ENCODE measurements at places on chromosomes 3 and 15. TPM values are rescaled to one million over a fixed set of nuclear protein-coding genes. Genes with fewer than 3 reads are reported as not detected.

DAPK2 gene
- total RNA-seq: 4.7 TPM

GTF2E1 gene
- total RNA-seq: 12.0 TPM

ZNF660 gene
- not detected for total RNA-seq

GCSAM gene
- not detected for total RNA-seq

RARRES1 gene
- total RNA-seq: 6.8 TPM

MUC20 gene
- total RNA-seq: 0.64 TPM

ZNF717 gene
- total RNA-seq: 3.0 TPM

PPP1R14D gene
- total RNA-seq: not detected

ZIC1 gene
- total RNA-seq: not detected

LRRFIP2 gene
- total RNA-seq: 57.5 TPM

PAQR9 gene
- total RNA-seq: 2.2 TPM

CAND2 gene
- total RNA-seq: 0.37 TPM

KBTBD8 gene
- 0.73 TPM for total RNA-seq

CXCR6 gene
- not detected for total RNA-seq

HACD2 gene
- total RNA-seq: 33.9 TPM

PP2D1 gene
- total RNA-seq: not detected

FBXL2 gene
- total RNA-seq: 7.4 TPM

NMB gene
- 11.4 TPM for total RNA-seq

KBTBD12 gene
- total RNA-seq: not detected

GPR149 gene
- total RNA-seq: not detected

CLDN18 gene
- not detected for total RNA-seq

STX19 gene
- total RNA-seq: not detected

SNX22 gene
- 1.3 TPM for total RNA-seq

FOXB1 gene
- total RNA-seq: not detected

PCOLCE2 gene
- total RNA-seq: 23.6 TPM

EHHADH gene
- 2.1 TPM for total RNA-seq

FYTTD1 gene
- total RNA-seq: 28.5 TPM

CORO2B gene
- total RNA-seq: 3.0 TPM

FBXL22 gene
- total RNA-seq: 0.25 TPM

VIPR1 gene
- total RNA-seq: 1.7 TPM

SERINC4 gene
- 0.08 TPM for total RNA-seq

ADPRH gene
- total RNA-seq: 3.0 TPM

MUC4 gene
- 0.02 TPM for total RNA-seq

TMEM207 gene
- total RNA-seq: not detected

PRICKLE2 gene
- 2.5 TPM for total RNA-seq

GOLGA8G gene
- total RNA-seq: not detected

MBD4 gene
- 20.1 TPM for total RNA-seq

SI gene
- total RNA-seq: not detected

MFSD1 gene
- total RNA-seq: 40.9 TPM

CHRNA7 gene
- 3.5 TPM for total RNA-seq

ALG1L2 gene
- total RNA-seq: not detected

Data from A549 treated with Hydrocortisone at 1 μM for 4 hours (cell line).